LHCN-M2 (cell line): ENCODE measurements at places on chromosomes 4 and X.

DNA sequence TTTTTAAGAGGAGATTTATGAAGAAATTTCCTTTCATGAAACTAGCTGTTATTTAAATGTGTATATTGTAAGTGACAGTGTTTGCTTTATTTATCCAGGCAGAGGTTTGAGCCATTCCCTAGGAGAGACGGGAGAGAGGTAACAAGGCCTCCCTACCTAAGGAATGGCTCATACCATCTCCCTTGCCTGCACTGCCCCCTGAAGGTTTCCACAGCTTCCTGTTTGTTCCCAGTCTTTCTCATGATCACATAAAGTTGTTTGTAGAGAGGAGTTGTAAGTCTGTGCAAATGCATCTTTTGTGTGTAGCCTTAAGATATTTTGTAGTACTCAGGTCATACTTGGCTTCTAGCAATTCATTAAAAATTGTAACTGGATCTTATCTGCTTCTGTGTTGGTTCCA is 1504.5 kb upstream of the PCDH10 start:
- DNase-seq: no peak

- DNase-seq: no peak
These were observed 82.8 kb downstream of the CCKAR start for GRCh38 chr4:26407476-26407875.

- DNase-seq: no peak
These were observed 39.8 kb downstream of the GRIA3 start for GRCh38 chrX:123223859-123224258.

GRCh38 chr4:25051534-25051933 is 20.8 kb upstream of the LGI2 start:
- DNase-seq: peak; percentile 39

DNA sequence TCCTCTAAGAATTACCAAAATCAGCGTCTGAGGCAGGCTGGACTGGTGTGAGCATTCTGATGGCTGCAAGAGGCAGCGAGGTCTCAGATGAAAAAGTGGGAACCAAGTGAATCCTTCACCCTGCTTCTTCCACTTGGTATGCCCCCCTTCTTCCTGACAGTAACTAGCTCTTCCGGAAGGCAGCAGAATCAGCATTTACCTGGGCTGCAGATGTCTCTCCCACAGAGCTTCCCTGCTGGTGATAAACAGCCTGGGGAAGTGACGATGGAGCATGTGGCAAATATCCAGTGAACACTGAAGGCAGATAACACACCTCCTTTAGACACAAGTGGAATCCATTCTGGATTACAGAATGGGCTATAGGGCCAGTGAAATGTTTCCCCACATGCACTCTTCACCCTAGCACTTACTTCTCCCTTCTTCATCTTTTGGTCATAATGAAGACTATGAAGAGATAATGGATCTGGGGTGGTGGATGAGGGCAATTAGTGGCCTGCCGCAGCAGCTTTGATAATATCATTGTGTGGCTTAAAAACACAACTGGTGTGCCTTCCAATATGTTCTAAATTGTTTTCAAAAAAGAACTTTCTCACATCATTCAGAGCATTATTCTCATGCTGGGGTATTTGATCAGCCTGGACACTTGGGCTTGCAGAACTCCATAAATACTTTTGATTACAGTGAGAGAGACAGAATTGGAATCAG is 60.8 kb upstream of the TBC1D9 start:
- no peak for DNase-seq

- no peak for DNase-seq
These were observed 215.1 kb downstream of the NR3C2 start for GRCh38 chr4:148227147-148227546.

GRCh38 chrX:138651494-138651893 is 60.0 kb downstream of the FGF13 start:
- no peak for DNase-seq

DNA sequence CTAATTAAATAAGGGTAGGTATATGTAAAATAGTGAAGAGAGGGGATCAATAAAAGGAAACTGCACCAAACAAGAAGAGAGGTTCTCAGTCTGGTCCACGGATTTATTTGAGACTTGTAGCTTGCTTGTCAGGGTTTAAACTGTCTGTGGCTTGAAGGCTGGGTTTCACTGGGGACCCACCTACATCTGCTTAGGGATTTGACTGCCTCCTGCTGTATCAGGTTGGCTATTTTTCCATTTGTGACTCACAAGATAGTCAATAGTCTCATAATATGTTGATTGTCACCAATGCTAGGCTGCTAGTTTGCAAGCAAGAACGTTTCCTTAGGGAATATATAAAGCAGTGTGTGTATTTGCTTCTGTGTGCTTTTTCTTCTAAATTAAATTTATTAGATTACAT is 1950.7 kb upstream of the IGFBP7 start:
- no peak for DNase-seq

DNA sequence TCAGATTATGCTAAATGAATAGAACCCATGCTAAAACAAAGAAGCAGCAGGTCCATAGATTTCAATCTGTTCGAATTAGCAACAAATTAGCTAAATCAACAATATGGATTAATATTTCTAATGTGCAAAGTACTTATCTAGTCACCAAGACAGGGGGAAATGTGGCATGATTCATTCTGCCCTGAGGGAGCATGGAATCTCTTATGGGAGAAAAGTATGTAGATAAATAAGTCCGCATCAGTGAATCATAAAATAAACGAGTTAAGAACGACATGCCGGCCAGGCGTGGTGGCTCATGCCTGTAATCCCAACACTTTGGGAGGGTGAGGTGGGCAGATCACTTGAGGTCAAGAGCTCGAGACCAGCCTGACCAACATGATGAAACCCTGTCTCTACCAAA is 102.1 kb downstream of the ANOS1 start:
- no peak for DNase-seq

GRCh38 chrX:155246748-155247147 is 17.5 kb downstream of the RAB39B start:
- DNase-seq: no peak

DNA sequence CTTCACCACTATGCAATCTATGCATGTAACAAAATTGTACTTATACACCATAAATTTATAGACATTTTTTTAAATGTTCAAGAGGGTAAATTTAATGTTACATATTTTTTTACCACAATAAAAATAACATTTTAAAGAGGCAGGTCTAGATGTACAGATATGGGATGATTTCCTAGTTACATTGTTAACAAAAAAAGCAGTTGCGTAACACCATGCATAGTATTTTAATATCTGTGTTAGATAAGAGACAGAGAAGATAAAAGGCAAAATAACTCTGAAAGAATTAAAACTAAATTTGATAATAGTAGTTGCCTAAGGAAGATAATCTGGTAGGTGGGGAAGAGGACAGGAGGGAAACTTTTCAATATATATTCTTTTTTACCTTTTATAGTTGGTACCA is 9.1 kb upstream of the ATRX start:
- no peak for DNase-seq

DNA sequence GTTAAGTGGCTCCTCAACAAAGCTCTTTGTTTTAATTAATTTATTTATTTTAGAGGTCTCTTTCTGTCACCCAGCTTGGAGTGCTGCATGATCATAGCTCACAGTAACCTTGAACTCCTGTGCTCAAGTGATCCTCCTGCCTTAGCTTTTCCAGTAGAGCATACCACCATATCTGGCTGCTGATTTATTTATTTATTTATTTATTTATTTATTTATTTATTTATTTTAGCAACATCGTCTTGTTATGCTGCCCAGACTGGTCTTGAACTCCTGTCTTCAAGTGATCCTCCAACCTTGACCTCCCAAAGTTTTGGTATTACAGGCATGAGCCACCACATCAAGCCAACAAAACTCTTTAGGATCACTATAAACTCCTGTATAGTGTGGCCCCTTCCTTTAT is 15.8 kb upstream of the KLF8 start:
- DNase-seq: no peak

DNA sequence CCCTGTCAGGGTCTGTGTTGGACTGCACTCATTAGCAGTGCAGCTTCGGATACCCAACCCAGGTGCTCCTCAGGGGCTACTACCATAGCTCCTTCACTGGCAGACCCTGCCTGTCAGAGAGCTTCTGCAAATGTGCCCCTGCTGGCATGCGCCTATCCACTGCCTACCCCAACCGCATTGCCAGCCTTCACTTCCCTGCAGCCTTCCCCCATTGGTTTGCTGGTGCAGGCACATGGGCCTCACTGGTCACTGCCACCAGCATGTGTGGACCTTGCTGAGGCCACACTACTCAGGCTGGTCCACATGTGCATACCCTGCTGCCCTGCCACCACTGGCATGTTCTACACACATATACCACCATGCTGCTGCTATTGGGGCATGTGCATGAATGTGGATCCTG is 72.5 kb upstream of the MAGEH1 start:
- DNase-seq: no peak

GRCh38 chr4:150253416-150253815 is 175.2 kb downstream of the DCLK2 start:
- DNase-seq: no peak

- no peak for DNase-seq
These were observed 6.5 kb downstream of the SMIM9 start for GRCh38 chrX:154828016-154828408.

- peak; percentile 36 for DNase-seq
These were observed at the start of gene TCEAL3 for GRCh38 chrX:103607364-103608305. TSS of gene TCEAL3 (plus strand) at chrX:103607963. CDS start at chrX:103609065, 1,102 bp downstream.

DNA sequence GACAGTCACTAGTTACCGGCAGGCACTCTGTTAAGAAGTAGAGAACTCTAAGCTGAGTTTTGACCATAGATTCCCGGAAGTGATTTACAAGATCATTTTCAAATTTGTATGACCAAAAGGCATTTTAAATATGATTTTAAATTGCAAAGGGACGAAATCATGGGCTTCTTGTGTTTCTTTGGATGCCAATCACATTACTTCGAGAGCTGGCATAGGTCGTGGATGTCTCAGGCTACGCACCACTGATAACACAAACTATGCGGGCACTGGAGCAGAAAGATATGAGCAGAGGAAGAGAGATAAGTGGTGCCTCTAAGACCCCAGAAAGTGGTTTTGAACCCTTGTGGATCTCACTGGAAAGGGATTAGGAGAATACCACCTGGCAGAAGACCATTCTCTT is 294.2 kb upstream of the FTHL17 start:
- DNase-seq: no peak

GRCh38 chrX:40303256-40304077 is 205.7 kb upstream of the BCOR start:
- no peak for DNase-seq

GRCh38 chr4:138085736-138086305 is 156.3 kb downstream of the SLC7A11 start:
- DNase-seq: no peak

GRCh38 chr4:76654791-76655190 is 219.8 kb downstream of the SHROOM3 start:
- no peak for DNase-seq

DNA sequence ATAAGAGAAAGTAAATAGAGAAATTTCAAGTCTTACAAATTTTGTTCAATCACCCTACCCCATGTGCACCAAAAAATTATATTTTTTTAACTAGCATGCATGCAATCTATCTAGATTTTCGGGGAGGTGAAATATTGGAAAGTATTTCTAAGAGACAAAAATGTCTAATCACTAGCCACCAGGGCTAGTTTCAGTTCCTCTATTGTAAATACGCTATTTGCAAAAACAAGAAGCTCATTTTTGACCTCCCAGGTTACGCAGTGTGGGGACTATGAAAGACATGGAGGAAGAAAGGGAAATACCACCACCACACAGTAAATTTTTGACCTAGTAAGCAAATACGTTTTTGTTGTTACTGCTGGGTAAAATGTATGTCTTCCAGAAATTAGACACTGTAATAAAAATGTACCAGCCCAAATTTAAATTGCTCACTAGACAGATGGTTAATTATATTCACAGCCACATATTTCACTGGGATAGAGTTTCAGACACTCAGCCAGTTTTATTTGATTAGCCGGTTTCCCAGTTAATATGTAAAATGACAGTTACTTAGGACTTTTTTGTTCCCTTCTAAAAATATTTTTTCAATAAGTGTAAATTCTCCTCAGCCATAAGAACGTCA is 2.2 kb downstream of the NEXMIF start:
- DNase-seq: no peak

- peak; percentile 100 for DNase-seq
These were observed 293.4 kb upstream of the BOD1L1 start for GRCh38 chr4:13920901-13921300.

GRCh38 chr4:40685300-40685699 is 55.6 kb upstream of the RBM47 start:
- peak; percentile 47 for DNase-seq

DNA sequence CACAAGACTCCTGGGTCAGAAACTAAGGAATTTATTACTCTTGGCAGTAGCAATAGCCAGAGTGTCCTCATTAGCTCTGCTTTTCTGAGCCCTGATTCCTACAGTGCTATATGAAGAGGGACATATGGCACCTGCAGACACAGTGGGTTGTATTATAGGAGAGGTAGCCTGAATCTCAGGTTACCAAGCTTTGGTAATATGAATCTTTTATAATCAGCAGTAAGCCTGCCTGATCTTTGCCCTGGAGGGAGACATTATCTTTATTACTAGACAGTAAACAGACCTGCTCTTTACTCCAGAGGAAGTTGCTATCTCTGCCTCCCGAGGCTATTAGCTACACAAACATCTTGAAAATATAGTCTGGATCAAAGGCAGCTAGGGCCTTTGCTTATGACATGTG is 62.5 kb upstream of the HOPX start:
- no peak for DNase-seq

DNA sequence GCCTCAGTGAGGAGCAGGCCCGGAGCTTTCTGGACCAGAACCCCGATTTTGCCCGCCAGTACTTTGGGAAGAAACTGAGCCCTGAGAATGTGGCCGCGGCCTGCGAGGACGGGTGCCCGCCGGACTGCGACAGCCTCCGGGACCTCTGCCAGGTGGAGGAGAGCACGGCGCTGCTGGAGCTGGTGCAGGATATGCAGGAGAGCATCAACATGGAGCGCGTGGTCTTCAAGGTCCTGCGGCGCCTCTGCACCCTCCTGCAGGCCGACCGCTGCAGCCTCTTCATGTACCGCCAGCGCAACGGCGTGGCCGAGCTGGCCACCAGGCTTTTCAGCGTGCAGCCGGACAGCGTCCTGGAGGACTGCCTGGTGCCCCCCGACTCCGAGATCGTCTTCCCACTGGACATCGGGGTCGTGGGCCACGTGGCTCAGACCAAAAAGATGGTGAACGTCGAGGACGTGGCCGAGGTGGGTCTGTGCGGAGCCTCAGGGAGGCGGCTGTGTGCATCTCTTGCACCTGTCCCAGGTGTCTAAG is 323 bp downstream of the PDE6B start:
- DNase-seq: no peak

DNA sequence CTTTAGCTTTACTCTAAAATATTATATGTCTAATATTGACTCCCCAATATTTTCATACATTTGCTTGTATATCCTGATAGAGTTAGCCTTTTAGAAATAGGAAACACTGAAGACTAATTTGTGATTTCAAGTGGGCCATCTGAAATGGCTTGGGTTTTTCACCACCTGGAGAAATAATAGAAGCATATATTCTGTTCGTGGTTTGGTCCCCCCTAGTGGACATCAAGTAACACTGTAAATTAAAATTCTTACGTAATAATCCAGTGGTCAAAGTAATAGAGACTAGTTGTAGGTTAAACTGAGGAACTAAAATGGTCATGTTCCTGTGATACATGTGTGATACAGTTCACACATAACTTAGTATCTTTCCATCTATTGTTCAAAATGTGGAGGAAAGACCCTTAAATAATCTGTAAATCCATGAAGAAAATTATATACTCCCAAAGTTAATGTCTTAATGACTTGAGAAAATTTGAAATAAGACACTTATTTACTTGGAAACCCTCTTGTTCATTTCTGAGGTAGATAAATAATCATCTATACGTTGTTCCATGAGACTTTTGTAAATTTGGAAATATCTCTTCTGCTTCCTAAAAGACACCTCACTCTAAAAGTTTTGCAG is 79.8 kb upstream of the SMARCAD1 start:
- peak; percentile 22 for DNase-seq
